Stimulated activated CD4-positive, alpha-beta T cell treated with anti-CD3 and anti-CD28 coated beads, Interleukin-1b, Interleukin-23, amount 100 ng/mL, for 1 hour (primary cell): ENCODE measurements at places on chromosomes 11 and 22.

- no peak for DNase-seq
Observed at GRCh38 chr22:31496735-31497146, 405 bp downstream of the SFI1 start.

GRCh38 chr11:94602430-94603372 lies 35.5 kb downstream of the PIWIL4 start:
- no peak for DNase-seq

DNA sequence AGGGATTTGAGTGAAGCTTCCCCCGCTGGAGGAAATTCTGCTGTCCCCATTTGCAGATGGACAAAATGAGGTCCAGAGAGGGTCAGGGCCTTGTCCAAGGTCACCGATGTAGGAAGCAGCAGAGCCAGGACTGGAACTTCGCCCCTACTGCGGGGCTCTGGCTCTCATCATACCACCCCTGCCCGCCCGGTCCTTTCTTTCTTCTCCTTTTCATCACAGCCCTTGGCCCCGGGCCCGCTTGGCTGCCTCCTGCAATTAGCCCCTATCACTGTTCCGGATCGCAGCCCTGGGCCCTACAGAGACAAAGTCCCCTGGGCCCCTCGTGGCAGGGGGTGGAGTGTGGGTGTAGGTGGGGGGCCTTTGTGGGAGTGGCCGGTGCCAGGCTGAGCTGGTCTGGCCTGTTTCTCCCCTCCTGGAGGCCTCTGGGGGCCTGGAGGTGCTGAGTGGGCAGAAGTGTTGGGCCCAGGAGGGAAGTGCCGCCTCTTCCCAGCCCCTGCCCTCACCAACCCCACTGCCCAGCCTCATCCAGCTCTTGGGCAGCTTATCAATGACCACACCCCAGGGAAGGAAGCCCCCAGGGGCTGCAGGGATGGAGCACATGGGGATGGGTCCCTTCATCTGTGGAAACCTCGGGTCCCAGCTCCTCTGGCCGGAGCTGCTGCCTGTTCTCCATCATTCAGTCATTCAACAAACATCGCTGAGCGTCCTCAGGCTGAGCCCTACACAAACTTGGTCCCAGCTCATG lies 3.4 kb downstream of the EMID1 start:
- no peak for DNase-seq

GRCh38 chr11:61023086-61023965 lies 51.8 kb downstream of the CD6 start:
- no peak for DNase-seq

GRCh38 chr11:34707462-34707840 lies 86.6 kb downstream of the EHF start:
- DNase-seq, result no peak

DNA sequence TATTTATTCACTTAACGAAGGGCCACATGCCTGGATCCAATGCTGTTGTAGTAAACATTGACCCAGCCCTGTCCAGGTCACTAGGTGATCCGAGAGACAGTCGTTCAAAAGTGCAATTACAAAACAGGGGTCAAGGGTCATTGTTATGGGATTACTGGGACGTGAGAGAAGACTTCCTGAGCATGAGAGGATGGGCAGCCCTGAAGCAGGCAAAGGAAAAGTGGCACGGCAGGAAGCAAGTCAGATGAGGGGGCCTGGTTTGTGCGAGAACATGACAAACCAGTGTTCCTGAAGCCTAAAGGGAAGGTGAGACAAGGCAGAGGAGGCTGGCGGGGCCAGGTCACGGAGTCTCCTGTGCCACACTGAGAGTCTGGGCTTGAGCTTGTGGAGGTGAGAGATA lies 15.8 kb upstream of the MMP20 start:
- DNase-seq, result no peak

- DNase-seq, result no peak
Observed at GRCh38 chr11:100575860-100576717, 111.0 kb upstream of the ARHGAP42 start.

- DNase-seq, result no peak
Observed at GRCh38 chr11:109040303-109040702, 375.4 kb downstream of the DDX10 start.

DNA sequence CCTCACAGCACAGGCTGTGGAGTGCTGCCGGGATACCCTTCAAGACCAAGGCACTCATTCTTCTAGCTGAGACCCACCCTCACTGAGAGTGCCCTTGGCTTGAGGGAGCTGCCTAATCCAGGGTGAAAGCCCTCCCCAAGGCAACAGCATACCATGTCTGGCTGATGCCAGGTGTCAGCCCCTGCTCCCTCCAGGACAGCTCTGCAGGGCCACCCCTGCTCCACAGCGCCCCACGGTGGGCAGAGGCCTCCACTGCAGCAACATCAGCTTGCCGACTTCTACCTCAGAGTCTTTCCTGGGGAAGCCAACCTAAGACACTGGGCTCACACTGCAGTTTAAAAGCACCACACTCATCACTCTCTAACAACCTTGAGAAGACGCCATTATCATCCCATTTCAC lies 29.0 kb downstream of the TTLL1 start:
- DNase-seq, result no peak

GRCh38 chr22:48703265-48703941 lies 1124.3 kb downstream of the BRD1 start:
- DNase-seq, result no peak

GRCh38 chr11:114166897-114167323 lies 107.4 kb downstream of the ZBTB16 start:
- no peak for DNase-seq

DNA sequence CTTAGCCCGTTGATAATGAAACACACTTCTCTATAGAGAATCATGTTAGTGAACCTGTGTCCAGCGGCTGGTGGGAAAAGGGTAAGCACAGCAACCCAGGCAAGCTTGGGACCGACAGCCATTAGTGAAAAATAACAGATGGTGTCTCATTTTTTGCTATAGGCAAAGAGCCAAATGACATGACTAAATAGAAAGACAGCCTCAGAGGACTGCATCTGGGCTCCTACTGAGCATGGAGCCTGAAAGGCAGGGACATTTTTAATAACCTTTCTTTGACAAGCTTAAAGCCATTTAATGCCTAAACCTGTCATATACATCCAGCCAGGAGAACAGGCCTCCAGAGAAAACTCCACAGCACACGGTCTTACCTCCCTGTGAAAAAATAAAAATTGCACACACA lies 67.0 kb downstream of the FANCF start:
- DNase-seq, result no peak

GRCh38 chr11:47946682-47947559 lies 33.4 kb upstream of the PTPRJ start:
- no peak for DNase-seq

GRCh38 chr22:37790234-37790633 lies 17.5 kb upstream of the GCAT start:
- DNase-seq, result no peak

GRCh38 chr11:95375451-95375850 lies 144.4 kb upstream of the SESN3 start:
- DNase-seq, result no peak

DNA sequence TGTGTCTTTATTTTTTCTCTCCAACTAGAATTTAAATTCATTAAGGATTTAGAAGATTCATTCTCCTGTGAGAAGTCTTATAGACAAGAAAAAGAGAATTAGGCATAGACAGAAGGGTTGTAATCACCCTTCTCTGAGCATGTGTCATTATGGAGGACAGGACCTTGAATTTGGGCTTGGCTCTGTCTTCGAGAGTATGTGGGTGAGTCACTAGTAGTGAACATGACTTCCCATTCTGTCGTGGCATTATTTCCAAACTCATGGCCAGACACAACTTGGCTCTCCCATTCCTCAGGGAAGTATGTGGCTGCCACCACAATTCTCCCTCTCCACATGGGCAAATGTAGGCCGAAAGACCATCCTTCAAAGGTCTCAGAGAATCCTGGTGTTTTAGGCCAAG lies 14.3 kb upstream of the ANKK1 start:
- DNase-seq, result no peak

DNA sequence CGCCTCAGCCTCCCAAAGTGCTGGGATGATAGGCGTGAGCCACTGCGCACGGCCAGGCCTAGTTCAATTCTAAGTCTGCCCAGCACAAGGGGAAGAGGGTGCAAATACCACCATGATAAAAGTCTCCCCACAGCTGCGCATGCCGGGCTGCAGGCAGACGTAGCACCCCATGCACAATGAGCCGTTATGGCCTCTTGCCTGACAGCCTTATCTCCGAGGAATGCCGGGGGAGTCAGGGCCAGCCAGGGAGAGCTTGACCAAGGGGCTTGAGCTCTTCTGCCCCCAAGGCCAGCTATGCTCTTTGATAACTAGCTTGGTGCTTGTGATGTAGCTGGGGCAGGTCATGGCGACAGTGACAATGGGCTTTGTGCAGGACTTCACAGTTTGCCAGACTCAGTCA lies 13.7 kb upstream of the SCUBE1 start:
- DNase-seq, result no peak

DNA sequence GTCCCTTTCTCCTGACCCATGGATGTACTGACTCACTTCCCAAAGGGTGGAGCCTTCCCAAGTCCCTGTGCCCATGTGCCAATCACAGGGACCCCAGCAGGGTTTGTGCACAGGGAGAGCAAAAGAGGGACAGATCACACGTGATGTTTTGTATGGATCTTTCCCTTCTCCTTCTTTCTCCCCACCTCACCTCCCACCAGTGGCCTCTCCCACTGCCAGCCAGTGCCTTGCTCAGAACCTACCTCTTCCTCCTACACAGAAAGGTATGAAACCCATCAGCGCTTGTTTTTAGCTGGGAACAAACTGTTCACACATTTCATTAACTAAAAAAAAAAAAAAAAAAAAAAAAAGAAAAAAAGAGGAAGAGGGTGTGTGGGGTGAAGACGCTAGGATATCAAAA lies 112.9 kb downstream of the DSCAML1 start:
- DNase-seq, result no peak

- no peak for DNase-seq
Observed at GRCh38 chr11:2996976-2997375, 4.8 kb upstream of the NAP1L4 start.

GRCh38 chr11:30322191-30322590 lies 713 bp upstream of the ARL14EP start:
- DNase-seq, result no peak

DNA sequence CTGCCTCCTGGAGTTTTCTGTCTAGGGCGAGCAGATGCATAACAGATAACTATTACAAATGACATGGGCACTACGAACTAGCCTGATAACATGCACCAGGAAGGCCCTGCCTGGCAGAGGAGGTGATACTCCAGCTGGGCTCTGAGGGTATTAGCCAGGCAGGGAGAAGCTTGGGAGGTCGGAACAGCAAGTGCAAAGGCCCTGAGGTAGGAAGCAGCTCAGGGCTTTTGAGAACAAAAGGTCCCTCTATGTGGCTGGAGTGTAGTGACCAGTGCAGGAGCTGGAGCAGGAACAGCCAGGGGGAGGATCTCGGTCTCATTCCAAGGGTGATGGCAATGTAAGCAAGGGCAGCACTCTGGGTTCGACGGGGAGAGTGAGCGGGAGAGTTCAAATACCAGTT lies 61.6 kb upstream of the TCF20 start:
- no peak for DNase-seq

GRCh38 chr11:124108156-124108555 lies 7.1 kb upstream of the VWA5A start:
- DNase-seq, result no peak

DNA sequence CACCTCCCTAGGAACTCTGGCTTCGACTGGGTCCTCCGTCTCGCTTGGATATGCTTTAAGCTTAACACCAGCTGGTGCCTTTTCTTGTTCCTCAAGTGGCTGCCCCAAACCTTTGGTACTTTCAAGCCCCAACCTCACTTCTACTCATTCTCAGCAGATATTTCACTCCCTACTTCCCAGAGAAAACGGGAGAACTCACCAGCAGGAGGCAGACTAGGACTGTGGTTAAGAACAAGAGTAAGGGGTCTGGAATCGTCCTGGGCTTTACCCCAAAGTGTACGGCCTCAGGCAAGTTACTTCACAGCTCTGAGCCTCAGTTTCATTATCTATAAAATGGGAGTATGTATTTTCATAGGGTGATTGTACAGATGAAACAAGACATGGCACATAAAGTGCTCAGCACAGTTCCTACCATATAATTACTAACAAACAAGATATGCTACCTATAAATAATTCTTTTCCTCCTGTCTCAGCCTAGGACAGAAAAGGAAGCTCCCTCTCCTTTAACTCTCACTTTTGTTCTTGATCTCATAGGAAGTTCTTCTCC lies 37.8 kb downstream of the PAMR1 start:
- DNase-seq, result no peak

- DNase-seq, result no peak
Observed at GRCh38 chr22:33227791-33228190, 169.6 kb upstream of the SYN3 start.

GRCh38 chr22:44685384-44686056 lies 16.5 kb upstream of the PRR5 start:
- DNase-seq, result peak; percentile 68

DNA sequence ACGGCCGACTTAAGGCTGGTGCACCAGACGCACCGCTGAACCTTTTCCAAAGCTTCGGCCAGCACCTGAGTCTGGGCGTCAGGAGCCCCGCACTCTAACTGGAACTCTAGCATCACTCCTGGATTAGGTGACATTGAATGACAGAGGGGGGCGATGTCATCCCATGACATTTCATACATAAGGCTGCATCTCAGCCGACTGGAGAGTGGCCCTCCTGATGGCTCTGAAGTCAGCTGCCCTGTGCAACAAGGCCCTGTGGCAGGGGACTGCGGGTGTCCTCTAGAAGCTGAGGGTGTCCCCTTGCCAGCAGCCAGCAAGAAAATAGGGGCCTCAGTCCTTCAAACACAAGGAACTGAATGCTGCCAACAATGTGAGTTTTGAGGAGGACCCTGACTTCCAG lies 10.1 kb upstream of the FADS3 start:
- DNase-seq, result no peak

DNA sequence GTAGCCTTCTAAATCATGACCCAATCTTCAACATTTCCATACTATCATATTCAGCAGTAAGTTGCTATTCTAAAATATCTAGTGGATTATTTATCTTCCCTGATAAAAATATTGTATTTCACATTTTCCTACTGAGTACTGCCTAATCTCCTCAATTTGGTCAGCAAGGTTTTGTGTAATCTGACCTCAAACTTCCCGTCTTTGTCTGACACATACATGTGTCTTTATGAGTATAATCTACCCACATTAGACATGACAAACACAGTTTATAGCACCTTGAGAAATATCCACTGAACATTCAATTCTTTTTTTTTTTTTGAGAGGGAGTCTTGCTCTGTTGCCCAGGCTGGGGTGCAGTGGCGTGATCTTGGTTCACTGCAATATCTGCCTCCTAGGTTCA lies 113.7 kb upstream of the LUZP2 start:
- DNase-seq, result no peak

- no peak for DNase-seq
Observed at GRCh38 chr11:111696556-111696955, 69.6 kb downstream of the PPP2R1B start.

DNA sequence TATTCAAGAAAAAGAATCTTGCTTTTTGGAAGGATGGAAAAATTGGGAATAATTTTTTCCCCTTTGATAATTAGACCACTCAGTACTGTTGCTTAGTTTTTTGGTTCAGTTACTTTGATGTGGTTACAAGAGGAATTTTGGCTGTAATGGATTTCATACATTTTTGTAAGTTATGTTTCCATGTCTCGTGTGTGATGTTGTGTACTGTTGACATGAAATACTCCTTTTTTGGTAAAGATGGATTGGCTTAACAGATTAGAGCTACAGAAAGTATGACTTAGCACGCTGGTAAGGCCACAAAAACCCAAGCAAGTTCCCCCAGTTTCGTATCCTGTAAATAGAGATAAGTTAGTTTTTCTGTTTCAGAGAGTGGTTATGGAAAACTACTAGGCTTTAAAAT lies 11.9 kb downstream of the TBCEL start:
- DNase-seq, result no peak
